Tibial nerve (tissue), 4 donors: ENCODE measurements at places on chromosomes 3 and 15. TPM values are rescaled to one million over a fixed set of nuclear protein-coding genes. Genes with fewer than 3 reads are reported as not detected.

Gene SLC22A14
- not detected for total RNA-seq

Gene ESYT3
- 7.9 TPM for total RNA-seq

Gene GOLGA8H
- 1.4 TPM for total RNA-seq

GRCh38 chr3:98518816-98519215 is 3.9 kb downstream of the CLDND1 start:
- H3K4me3 ChIP-seq, result no peak overlapping the region
- DNase-seq, result no peak
- H3K36me3 ChIP-seq, result no peaks in the 10 kb centered on the region

GRCh38 chr3:182947888-182948287 is 32.5 kb downstream of the DCUN1D1 start:
- no peaks in the 10 kb centered on the region for H3K27me3 ChIP-seq
- no peaks in the 10 kb centered on the region for H3K4me1 ChIP-seq
- no peak overlapping the region for H3K27ac ChIP-seq
- H3K36me3 ChIP-seq, result peaks cover 9% of the 10 kb centered on the region
- no peak overlapping the region for H3K4me3 ChIP-seq

GRCh38 chr15:44711743-44712345 is 527 bp downstream of the B2M start:
- DNase-seq, result peak; percentile 21
- H3K36me3 ChIP-seq, result peaks cover 6% of the 10 kb centered on the region
- H3K4me1 ChIP-seq, result peaks cover 43% of the 10 kb centered on the region

DNA sequence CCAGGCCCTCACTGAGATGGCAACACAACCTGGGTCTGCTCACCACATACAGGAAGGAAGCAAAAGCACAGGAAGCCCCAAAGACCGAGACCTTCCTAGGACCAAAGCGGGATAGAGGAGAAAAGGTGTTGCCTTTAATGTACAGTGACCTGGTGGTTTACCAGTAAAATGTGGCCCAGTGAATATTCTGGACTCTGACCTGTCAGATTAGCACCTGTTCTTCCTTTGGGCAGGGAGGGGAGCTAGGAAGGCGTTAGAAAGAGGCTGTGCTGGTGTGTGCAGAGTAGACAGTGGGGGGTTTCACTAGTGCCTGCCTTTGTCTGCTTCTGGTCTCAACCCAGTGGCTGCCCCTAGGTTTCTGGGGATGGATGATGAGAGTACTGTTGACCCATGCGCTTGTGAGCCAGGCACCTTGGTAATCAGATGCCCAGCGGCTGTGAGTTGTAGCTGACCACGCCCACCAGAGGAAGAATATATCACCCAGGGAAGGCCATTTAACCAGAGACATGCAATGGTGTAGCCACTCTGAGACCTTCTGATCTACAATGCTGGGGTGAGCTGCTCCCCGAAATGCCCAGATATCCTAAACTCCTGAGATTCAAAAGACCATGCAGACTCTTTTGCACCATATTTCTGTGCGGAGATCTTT is 90.1 kb upstream of the NEO1 start:
- H3K27ac ChIP-seq, result no peak overlapping the region
- H3K4me3 ChIP-seq, result no peak overlapping the region
- no peak for DNase-seq
- H3K27me3 ChIP-seq, result no peaks in the 10 kb centered on the region
- H3K36me3 ChIP-seq, result no peaks in the 10 kb centered on the region

GRCh38 chr3:143998266-143998665 is 26.6 kb downstream of the DIPK2A start:
- no peak overlapping the region for H3K27ac ChIP-seq
- H3K4me1 ChIP-seq, result no peaks in the 10 kb centered on the region
- no peak for DNase-seq
- no peak overlapping the region for H3K4me3 ChIP-seq
- no peaks in the 10 kb centered on the region for H3K27me3 ChIP-seq

DNA sequence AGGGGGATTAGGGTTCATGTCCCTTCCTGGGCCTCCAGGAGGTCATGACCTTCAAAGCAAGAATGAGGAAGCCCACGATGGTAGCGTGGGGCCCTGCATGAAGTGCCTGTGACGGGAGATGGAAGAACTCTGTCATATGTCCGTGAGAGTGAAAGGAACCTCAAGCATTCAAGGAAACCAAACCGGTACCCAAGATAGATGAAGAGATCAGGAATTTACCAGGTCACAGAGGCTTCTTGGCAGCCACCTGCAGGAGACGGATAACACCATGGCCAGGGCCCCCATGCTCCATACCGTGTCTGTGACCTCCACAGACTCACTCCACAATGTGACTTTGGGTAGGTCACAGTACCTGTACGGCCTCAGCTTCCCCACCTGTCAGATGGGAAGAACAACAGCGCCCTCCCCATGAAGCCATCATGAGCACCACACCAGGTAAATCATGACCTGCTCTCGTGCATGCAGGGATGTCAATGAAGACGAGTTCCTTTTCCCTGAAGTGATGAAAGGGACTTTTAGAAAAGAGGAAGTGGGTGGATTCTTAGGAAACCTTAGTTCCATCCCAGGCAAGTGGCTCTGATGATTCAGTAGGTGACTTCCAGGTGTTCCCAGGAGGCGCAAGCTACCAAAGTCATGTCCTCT is 23.3 kb upstream of the CYP11A1 start:
- H3K27ac ChIP-seq, result no peak overlapping the region
- no peaks in the 10 kb centered on the region for H3K27me3 ChIP-seq
- H3K4me1 ChIP-seq, result no peaks in the 10 kb centered on the region
- no peak for DNase-seq

DNA sequence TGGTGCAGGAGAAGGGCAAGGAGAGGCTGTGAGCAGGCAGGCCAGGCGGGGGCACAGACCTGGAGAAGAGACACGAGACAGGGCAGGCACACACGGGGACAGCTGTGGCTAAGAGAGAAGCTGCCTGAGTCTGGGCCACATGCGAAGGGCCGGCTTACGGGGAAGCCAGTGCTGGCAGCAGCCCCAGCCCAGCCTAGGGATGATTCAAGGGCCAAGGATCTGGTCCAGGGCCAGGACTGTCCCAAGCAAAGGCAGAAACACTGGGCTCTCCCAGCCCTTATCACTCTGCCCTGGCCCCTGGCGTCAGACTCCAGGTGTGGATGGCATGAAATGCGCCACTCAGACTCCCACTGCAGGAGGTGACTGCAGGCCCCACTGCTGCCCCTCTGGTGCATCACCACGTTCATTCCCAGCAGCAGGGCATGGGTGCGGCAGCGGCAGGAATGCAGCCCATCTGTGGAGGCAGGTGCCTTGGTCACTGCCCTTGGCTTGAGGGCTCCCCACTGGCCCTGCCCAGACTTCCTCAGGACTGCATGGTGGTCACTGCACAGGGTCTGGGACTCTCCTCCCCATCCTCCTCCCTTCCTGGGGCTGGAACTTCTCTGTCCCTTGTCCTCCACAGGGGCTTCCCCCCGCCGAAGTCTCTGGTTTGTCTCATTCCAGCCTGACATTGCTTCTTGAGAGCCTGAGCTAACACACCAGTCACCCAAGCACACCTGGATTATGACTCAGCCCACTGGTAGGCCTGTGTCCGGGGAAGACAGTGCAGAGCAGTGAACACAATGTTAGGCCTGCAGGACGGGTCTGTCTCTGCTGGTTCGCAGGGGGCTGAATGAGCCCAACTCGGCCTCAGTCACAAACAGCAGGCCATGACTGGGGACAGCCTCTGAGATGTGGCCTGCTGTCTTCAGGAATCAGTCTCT is 69.3 kb downstream of the TBC1D2B start:
- H3K36me3 ChIP-seq, result peaks cover 6% of the 10 kb centered on the region
- DNase-seq, result peak; percentile 75
- H3K27ac ChIP-seq, result peak overlapping the region; percentile 9
- H3K4me3 ChIP-seq, result no peak overlapping the region
- H3K4me1 ChIP-seq, result no peaks in the 10 kb centered on the region

GRCh38 chr3:15810702-15811101 is 12.9 kb upstream of the ANKRD28 start:
- H3K4me1 ChIP-seq, result no peaks in the 10 kb centered on the region
- no peak overlapping the region for H3K27ac ChIP-seq
- H3K36me3 ChIP-seq, result no peaks in the 10 kb centered on the region
- no peak for DNase-seq
- H3K4me3 ChIP-seq, result no peak overlapping the region

DNA sequence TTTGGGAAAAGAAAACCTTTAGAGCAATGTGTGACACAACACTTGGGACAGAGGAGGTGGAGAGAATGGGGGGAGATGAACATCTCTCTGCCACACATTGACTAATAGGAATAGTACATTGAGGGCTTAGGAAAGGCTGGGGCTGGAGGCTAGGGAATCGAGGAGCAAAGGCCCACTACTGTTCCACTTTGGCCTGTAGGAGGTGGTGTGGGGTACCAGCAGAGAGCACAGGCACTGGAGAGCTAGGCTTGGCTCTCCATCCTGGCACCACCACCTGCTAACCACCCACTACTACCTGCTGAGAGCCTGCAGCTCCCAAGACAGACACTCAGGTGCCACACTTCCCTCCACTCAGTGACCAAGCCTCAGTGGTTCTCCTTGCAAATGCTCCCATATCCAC is 19.4 kb downstream of the CCDC32 start:
- no peak overlapping the region for H3K4me3 ChIP-seq
- no peaks in the 10 kb centered on the region for H3K27me3 ChIP-seq
- no peak overlapping the region for H3K27ac ChIP-seq
- no peaks in the 10 kb centered on the region for H3K4me1 ChIP-seq
- DNase-seq, result no peak
- no peaks in the 10 kb centered on the region for H3K36me3 ChIP-seq

- no peak overlapping the region for H3K27ac ChIP-seq
- no peaks in the 10 kb centered on the region for H3K4me1 ChIP-seq
- no peak overlapping the region for H3K4me3 ChIP-seq
- H3K27me3 ChIP-seq, result no peaks in the 10 kb centered on the region
- H3K36me3 ChIP-seq, result no peaks in the 10 kb centered on the region
- DNase-seq, result no peak
These were observed 141.1 kb downstream of the DOCK3 start for GRCh38 chr3:50815844-50816243.

DNA sequence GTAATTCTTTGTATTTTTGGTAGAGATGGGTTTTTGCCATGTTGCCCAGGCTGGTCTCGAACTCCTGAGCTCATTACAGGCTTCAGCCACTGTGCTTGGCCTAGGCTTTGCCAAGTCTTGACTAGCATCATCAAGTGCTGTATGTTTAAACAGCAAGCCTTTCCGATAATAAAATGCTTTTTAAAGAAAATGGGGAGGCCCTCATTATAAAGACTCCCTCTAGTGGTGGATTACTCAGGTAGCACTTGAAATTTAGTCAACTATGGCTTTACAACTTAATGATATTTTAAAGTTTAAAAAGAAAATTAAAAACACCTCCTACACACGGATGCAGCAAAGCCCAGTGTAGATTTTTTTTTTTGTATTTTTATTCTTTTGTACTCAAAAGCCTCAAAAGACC is 213.6 kb downstream of the GAP43 start:
- peaks cover 7% of the 10 kb centered on the region for H3K4me1 ChIP-seq
- H3K4me3 ChIP-seq, result no peak overlapping the region
- no peaks in the 10 kb centered on the region for H3K27me3 ChIP-seq
- no peak overlapping the region for H3K27ac ChIP-seq
- H3K36me3 ChIP-seq, result no peaks in the 10 kb centered on the region

DNA sequence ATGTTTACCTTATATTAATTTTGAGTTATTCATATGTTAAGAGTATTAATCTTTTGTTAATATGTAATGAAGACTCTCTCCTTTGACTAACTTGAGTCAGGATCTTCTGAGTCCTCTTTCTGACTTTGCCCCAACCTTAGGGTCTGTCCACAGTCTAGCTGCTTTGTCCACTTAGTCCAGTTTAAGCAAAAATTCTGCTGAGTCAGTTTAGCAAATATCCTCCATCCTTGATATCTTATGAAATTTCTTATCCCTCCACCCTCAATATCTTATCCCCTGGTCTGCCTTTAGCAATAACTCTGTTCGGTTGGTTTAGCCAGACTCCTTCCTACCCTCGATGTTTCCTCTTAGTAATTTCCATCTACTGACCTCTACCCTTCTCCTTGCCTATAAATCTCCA is 91.7 kb downstream of the DIPK2A start:
- no peaks in the 10 kb centered on the region for H3K36me3 ChIP-seq
- no peak overlapping the region for H3K27ac ChIP-seq
- no peak for DNase-seq
- no peak overlapping the region for H3K4me3 ChIP-seq
- no peaks in the 10 kb centered on the region for H3K4me1 ChIP-seq
- no peaks in the 10 kb centered on the region for H3K27me3 ChIP-seq

DNA sequence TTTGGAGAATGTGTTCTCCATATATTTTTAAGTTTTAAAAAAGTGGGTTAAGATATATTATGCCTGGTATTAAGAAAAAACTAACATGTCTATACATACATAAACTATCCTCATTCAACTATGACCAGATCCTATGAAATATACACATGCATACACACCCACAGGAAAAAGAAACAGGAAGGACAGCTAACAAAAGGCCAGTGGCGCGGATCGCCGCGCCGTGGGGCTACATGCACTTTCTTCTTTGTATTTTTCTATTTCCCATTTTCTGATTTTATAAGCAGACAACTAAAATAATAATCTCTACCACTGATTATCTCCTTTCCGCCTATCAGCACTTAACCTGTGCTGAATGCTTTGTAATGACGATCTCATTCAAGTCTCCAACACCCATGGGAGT is 160.1 kb downstream of the OR4M2 start:
- H3K27ac ChIP-seq, result no peak overlapping the region
- no peaks in the 10 kb centered on the region for H3K36me3 ChIP-seq
- H3K27me3 ChIP-seq, result no peaks in the 10 kb centered on the region
- H3K4me3 ChIP-seq, result no peak overlapping the region

DNA sequence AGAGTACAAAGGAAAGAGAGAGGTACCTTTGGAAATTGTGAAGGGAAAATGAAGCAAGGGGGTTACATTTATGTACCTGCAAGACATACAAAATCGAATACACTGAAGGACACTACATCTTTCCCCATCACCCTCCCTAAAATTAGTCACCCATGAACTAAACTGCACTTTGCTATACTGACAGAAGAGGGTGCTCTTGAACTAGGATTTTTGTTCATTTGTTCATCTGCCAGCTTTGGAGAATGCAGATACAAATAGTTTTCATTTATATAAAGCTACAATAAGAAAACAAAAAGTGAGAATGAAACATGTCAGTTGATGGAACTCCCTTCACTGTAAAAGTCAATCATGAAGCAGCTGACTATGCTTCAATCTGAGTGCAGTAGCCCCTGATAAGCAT is 55.7 kb downstream of the PCCB start:
- no peaks in the 10 kb centered on the region for H3K36me3 ChIP-seq
- no peak overlapping the region for H3K4me3 ChIP-seq
- no peaks in the 10 kb centered on the region for H3K4me1 ChIP-seq
- no peak for DNase-seq
- no peaks in the 10 kb centered on the region for H3K27me3 ChIP-seq
- no peak overlapping the region for H3K27ac ChIP-seq
